ENCODE measurements at places on chromosomes 16 and 17.

GRCh38 chr16:78796221-78796866 lies 696.9 kb downstream of the WWOX start:
- peak; percentile 46 for DNase-seq

- DNase-seq: no peak
Observed at GRCh38 chr16:10497132-10498101, 83.0 kb downstream of the EMP2 start.

GRCh38 chr16:47787696-47788095 lies 326.6 kb downstream of the PHKB start:
- DNase-seq: peak; percentile 20

DNA sequence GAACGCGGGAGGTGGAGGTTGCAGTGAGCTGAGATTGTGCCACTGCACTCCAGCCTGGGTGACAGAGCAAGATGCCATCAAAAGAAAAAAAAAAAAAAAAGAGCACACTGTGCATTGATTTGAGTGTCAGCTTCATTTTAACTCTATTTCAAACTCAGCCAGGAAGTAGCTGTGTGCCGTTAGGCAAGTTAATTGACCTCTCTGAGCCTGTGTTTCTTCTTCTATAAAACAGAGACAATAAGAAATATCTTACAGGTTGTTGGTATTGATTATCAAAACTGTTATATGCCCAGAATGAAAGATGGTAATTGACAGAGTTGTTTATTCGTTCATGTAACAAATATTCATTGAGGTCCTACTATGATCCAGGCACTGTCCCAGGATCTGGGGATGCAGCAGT lies 83.3 kb downstream of the CMC2 start:
- no peak for DNase-seq

GRCh38 chr17:48228720-48229119 lies 121.2 kb downstream of the SNX11 start:
- no peak for DNase-seq

DNA sequence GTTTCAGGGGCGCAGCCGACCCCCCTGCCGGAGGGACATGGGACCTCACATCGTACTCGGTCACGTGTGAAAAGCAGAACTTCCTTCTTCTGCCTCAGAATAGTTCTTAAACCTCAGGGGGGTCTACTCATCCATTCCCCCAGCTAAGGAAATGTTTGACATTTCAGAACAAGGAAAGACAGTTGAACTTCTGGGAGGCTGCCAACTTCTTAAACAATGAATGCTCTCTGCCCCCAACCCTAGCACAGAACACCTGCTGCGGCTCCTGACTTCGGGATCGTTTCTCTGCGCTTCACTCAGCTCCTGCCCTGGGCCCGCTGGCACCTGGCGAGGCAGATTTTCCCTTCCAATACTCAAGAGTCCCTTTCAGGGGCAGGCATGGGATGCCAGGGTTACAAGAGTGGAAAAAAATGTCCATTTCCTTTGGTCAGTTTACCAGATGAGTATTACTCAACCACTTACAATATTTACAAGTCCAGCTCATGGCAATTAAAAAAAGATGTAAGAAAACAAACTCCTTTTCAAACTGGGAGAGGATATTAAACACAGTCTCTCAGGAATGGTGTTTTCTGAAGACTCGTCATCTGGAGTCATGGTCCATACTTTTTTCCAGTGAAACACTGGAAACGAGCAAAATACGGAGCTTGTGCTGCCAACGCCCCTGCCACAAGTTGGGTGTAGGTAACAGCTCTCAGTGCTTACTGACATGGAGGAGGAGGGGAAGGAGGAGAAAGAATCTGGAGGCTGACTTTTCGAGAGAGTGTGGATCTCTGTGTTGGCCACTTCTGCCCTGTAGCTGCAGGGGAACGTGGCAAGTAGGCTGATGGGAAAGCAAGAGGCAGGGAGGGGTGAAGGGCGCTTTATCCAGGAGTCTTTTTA lies 235.7 kb downstream of the NTN1 start:
- no peak for DNase-seq

DNA sequence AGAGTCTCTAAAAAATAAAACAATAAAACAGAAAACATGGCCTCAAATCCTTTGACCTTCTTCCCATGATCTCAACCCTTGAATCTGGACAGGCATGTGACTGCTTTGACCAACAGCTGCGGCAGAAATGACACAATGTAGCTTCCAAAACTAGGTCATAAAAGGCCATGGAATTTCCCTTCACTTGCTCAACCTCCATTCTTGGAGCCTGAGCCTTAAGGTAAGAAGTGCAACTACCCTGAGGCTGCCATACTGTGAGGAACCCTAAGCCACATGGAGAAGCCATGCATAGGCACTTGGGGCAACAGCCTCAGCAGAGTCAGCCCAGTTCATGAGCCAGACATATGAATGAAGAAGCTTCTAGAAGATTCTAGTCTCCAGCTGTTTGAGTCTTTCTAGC lies 75.7 kb upstream of the BRD7 start:
- no peak for DNase-seq

GRCh38 chr16:88633684-88634140 lies 4.7 kb upstream of the IL17C start:
- DNase-seq: peak; percentile 30

Data from left kidney (tissue), 8 donors.